Adrenal gland (tissue), 19 donors: ENCODE measurements at places on chromosomes 5 and 9.

DNA sequence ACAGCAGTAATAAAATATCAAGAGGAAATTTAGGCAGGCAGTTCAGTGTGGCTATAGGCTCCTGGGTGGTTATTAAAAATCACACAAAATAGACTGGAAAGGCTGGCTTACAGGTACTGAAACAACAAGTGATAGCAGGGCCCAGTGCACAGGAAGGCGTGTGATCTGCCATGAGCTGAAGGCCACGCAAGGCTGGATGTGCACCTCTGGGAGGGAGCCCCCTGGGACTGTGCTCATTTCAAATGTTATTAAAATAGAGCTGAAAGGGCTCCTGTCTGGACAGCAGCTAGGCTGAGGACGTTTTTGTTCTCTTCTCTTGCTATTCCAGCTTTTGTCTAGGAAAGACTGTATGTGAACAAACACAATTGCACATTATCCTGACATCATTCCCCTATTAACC, 324.3 kb upstream of the RFX3 start:
- DNase-seq: no peak

DNA sequence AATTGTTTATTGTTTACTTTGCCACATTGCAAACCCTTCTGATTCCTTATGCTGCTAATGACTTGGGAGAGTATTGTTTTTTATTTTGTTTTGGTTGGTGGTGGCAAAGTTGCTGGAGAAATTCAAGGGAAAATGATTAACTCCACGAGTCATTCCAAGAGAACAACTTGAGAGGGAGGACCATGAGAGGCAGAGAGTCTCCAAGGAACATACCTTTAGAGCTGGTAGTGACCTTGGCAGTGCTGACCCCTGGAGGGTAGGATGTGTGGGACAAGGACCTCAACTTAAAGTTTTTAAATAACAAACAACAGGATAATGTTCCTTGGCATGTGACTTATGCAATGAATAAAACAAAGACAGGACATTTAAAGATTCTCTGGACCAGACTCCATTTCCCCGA, 139.7 kb downstream of the LRRC70 start:
- no peak for DNase-seq

DNA sequence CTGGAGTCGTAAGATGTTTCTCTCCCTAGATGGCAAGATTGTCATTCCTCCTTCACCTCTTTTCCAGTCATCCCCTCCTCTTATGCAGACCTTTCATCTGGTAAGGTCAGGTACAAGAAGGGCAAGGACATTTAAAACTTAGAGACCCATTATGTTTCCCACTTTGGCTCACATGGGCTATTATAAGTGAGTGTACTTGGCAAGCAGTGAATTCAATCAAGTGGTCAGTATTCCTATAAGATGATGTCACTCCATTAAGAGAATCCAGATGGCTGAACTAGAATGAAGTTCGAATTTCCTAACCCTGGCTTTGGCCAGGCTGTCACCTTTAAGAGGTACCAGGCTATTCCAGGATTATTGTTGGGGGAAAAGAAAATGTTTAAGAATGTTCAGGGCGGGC, 32.2 kb downstream of the ZNF131 start:
- DNase-seq: no peak

DNA sequence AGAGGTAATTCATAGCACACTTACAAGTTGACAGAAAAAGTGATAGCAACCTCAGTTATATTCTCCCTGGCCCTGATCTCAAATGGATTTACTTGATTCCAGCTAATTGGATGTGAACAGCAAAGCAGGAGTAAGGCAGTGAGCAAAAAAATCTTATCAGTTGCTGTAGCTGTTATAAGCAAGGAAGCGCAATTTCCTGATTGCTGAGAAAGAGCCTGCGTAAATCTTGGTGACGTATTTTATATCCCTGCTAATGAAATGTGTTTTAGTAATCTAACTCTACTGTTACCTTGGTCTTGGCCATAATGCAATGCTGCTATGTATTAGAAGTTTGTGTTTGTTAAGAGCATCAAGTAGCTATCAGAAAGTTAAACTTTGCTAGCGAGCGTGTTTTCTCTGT, 661.2 kb upstream of the SEMA6A start:
- no peak for DNase-seq

GRCh38 chr9:20684875-20685696, 1.0 kb downstream of the FOCAD start:
- no peak for DNase-seq

- no peak for DNase-seq
Observed at GRCh38 chr9:28758341-28758740, 1185.1 kb upstream of the C9orf72 start.

DNA sequence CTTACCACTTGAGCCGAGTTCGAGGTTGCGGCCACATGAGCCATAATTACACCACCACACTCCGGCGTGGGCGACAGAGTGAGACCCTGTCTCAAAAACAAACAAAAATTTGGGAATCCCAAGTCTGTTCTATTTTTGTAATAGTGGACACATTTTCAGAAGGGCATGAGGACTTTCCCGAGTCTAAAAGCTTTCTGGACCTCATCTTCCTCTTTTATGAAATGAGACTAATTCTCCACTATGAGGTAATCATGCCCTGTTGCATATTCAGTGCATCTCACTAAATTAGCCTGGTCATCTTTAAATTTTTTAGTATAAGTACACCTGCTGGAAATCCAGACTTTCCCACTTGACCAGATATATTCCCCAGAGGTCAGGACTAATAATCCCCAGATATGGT, 55.7 kb downstream of the GGTA1 start:
- DNase-seq: no peak
